ENCODE measurements at places on chromosomes 13 and 19.

GRCh38 chr13:80083853-80084676 is 256.9 kb downstream of the SPRY2 start:
- DNase-seq, result no peak

GRCh38 chr13:110056640-110057039 is 250.3 kb downstream of the COL4A1 start:
- DNase-seq, result no peak

DNA sequence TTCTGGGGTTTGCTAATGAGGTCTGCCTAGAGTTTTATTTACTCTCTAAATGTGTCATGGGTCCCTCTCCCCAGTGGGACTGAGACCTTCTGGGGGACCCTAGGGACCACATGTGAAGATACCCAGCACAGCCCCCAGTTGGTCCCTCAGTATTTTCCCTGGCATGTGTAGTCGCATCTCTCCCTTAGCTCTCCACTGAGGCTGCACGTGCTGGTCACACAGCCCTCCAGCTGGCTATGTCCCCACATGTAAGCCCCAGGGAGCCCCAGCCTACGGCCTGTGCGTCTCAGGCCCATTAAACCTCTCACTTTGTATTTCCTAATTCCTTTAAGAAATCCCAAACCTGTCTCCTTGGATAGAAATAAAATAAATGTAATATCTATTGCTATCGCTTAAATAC is 189.6 kb upstream of the TSHZ3 start:
- no peak for DNase-seq

DNA sequence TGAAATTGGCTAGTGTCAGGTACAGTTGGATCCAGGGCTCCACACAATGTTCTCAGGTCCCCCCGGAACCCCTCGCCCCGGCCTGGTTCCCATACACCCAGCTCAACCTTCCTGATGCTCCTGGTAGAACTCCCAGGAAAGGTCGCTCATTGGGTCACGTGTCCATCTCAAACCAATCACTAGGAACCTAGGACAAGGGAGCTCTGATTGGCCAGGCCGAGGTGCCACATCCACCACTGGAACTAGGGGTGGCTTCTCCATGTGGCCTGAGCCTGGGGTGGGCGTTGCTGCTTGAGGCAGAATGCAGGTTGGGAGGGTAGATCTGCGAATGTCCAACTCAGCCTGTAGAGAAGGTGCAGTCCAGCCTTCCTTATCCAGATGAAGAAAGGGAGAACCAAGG is 6.9 kb upstream of the MEF2B start:
- no peak for DNase-seq

GRCh38 chr13:25686831-25687470 is 315.2 kb downstream of the ATP8A2 start:
- DNase-seq, result peak; percentile 9

DNA sequence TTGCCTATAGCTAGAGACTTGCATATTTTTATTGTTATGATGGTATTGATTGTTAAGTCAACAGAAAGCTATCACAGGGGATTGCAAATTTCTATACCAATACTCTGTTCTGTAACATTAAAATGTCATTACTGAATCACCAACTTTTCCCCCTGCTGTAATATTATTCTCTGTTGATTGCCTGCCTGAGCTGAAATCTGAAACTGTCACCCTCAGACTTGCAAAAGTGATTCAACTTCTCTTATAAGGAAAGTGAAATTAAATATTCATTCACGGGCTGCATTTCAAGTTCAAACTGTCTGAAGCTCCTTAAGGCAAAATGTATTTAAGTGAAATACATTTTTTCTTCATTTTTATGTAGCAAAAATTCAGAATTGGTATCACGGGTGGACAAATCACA is 723.2 kb downstream of the PCDH9 start:
- DNase-seq, result peak; percentile 32

DNA sequence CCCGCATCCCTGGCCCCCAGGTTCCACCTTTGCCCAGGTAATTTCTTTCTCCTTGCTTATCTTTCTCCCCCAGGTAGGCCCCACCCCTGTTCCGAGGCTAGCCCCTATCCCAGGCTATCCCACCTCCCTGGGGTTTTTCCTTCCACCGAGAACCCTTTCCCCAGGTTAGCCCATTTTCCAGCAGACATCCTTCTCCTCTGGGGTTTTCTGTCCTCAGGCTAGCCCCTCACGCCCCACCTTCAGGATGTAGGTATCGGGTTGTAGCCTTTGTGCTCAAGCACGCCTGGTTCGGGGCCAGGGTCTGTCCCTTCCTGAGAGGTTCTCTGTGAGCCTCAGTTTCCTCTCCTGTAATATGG is 837 bp downstream of the FSD1 start:
- DNase-seq, result peak; percentile 31

GRCh38 chr13:26619358-26619757 is 61.9 kb downstream of the WASF3 start:
- DNase-seq, result no peak

- DNase-seq, result no peak
Observed at GRCh38 chr13:40774672-40775071, 3.7 kb upstream of the MRPS31 start.

GRCh38 chr13:48843630-48844380 is 131.9 kb upstream of the FNDC3A start:
- DNase-seq, result no peak

DNA sequence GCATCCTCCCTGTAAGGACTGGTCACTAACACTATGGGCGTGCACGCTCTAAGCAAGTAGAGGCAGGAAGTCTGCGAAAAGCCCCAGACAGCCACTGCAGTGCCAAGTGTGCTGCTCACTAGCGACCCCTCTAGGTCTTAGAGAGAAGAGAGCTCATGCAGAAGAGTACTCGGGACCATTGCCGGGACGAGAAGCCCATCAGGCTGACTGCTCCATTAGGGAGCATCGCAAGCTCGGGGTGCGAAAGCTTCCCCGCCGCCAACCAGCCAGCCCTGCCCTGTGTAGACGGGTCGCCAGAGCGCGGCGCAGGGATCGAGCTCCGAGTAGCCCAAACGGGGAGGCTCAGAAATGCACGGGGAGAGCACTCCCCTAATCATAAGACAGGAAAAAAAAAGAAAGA is 16.6 kb downstream of the POU4F1 start:
- DNase-seq, result peak; percentile 7

GRCh38 chr13:113356596-113356995 is 7.3 kb downstream of the GRTP1 start:
- no peak for DNase-seq

- peak; percentile 68 for DNase-seq
Observed at GRCh38 chr13:51806566-51806965, 2.6 kb upstream of the DHRS12 start.

DNA sequence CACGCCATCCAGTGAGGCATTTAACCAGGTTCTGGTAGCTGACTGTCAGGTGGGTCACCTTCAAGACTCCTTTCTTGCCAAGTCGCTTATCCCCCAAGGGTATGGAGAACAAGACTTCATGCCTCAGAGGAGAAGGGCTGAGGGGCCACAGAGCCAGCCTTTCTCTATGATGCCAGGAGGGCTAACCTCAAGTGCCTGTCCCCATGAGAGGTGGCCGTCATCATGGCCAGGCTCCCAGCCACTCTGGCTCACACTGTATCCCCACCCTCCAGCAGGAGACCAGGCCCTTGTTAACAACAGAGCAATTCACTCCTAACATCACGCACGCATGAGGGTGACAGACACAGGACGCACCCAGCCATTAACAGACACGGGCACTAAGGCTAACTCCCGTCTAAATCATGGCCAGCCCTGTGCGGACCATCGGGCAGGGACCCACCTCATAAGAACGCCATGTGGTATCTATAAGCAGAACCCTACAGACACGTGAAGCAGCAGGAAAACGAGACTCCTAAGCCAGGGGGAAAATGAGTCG is 38.6 kb upstream of the ISYNA1 start:
- no peak for DNase-seq

DNA sequence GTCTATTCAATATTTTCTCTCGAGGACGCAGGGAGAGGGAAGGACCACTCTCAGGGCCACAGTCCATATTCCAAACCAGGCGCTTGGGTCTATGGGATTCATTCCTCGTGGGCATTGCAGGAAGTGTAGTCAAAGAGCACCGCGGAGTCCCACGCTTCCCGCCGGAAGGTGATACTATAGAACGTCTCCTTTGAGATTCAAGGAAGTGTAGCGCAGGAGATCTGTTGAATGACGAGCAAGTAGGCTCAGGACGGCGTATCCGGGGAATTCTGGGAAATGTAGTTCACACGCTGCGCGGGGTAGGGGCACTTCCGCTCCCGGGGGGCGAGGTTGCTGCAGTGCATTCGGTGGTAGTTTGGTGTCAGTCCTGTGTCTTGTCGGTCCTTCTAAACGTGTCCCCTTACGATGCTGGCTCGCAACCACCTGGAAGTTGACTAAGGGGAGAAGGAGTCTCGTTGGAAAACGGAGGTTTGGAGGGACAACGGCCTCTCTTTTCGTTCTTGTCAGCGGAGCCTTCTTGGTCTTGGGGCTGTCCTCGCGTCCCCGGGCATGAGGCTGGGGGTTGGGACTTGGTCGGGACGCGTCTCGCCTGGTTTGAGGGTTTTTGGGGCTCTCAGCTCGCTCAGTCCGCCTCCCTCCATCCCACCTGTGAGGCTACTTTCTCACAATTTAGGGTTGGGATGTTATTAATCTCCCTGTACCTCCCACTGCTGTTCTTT is at the start of gene ZNF284:
Gene ZNF284 (plus strand): TSS at position 336 of the 719 bp plus-strand sequence. CDS start 4,231 bp downstream, outside the sequence.
- DNase-seq, result peak; percentile 98

DNA sequence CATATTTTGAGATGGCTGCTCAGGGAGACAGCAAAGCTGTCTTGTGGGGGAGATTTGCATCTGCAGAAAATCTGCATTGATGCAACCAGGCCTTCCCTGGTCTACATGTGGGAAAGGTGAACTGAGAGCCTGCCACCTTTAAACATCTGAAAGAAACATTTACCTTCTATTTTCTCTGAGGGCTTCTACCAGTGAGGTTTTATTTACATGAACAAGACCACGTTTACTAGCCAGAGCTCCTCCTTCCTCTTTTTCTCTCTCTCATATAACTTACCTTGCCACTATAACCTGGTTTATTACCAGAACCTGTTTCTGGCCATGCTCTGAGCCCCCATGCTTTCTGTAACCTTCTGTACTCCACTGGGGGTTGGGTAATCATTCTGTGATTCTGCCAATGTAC is 14.4 kb upstream of the RUBCNL start:
- no peak for DNase-seq

GRCh38 chr13:43220873-43221595 is 197.6 kb downstream of the DNAJC15 start:
- no peak for DNase-seq

GRCh38 chr13:110251193-110251819 is 55.7 kb downstream of the COL4A1 start:
- no peak for DNase-seq

DNA sequence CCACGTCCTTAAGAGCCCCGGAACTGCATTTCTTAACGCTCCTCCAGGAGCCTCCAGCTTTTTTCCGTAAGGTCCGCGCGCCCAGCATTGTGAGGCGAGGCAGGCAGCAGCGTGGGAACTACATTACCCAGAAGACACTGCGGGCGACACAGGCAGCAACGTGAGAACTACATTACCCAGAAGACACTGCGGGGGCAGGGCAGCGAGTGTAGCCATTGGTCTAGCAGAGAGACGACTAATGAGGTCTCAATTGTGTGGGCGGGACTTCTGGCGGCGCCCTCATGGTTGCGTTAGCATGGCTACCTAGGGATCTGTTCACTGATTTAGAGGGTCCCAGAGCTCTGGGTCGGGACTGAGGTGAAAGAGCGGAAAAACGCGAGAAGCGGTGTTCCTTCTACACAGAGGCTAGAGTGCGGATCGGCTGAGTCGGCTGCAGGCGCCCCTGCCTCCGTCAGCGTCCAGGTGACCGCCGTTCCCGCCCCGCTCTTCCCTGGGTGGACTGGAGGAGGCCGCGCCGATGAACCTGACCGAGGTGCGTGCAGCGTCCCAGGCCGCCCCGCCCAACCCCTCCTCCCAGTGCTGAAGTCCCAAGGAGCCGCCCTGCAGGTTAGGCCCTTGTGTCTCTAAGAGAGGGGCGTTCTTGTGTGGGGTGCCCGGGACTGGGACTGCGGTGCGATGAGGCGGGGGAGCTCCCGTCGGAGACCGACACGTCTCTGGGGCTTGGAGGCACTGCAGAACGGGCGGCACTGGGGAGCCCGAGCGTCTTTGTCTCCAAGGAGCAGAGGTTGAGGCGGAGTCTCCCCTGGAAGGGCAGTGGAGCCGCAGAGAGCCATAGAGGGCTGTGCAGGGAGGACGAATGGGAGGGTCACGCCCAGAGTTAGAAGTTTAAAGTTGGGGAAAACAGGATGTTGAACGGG is at the start of gene ZNF749:
Gene ZNF749 (plus strand): TSS at position 264 of the 917 bp plus-strand sequence. CDS start 254 bp downstream, at position 518.
- DNase-seq, result peak; percentile 99

GRCh38 chr19:29259867-29260281 is 46.9 kb upstream of the UQCRFS1 start:
- DNase-seq, result no peak

GRCh38 chr13:71922194-71922593 is 55.2 kb upstream of the DACH1 start:
- DNase-seq, result peak; percentile 24

DNA sequence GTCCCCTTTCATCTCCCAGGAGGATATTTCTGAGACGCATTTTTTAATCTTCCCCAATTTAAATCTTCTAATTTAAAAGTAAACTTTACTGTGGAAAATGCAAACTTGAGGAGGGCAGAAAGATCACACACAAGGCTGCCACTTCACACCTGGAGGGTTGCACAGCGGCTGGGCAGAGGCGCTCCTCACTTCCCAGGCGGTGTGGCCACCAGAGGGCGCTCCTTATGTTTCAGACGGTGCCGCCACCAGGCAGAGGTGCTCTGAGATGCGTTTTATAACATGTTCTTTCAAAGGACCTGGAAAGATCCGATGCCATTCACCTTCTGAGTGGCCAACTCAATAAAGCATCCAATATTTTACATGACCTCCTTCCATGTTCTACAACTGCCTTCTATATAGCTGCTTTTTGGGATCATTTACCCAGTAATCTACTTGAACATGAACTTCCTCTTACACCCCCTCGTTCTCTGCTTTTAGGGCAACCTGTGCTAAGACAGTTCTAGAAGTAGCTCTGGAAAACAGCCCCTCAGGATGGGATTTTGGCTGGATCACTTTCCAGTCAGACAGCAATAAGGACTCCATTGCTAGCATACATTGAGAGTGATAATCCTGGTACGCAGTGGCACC is 14.8 kb upstream of the MTUS2 start:
- peak; percentile 5 for DNase-seq

DNA sequence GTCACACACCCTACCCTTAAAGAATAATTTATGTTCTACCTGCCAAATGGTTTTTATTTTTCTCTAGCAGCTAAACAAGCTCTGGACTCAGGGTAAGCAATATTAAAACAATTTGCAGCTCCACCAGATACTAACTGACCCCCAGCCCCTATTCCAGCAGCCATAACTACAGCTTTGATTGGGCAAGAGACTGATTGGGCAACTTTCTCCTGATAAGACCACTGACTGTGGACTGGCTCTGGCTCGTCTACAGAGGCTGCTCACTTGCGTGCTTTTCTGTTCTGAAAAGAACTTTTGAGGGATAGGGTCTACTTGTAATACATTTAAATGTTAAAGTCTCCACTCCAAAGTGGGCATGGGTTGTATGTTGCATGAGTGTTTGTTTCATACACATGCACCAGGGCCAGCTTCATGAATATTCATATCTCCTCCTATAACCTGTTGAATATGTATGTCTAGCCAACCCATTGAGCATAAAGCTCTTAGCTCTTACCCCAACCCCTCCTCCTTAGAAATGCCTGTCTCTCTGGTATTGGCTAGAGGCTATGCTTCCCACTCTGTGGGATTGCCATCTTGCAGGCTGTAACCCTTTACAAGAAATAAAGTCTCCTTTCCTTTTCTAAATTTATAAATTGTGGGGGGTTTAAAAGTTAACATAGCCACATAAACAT is 19.9 kb downstream of the OR7A5 start:
- no peak for DNase-seq

All from NCI-H69 (cell line).